Ovary (tissue), 10 donors: ENCODE measurements at places on chromosomes 3 and 15.

- no peak for DNase-seq
These were observed 19.8 kb upstream of the ACAD9 start for GRCh38 chr3:128859630-128860029.

DNA sequence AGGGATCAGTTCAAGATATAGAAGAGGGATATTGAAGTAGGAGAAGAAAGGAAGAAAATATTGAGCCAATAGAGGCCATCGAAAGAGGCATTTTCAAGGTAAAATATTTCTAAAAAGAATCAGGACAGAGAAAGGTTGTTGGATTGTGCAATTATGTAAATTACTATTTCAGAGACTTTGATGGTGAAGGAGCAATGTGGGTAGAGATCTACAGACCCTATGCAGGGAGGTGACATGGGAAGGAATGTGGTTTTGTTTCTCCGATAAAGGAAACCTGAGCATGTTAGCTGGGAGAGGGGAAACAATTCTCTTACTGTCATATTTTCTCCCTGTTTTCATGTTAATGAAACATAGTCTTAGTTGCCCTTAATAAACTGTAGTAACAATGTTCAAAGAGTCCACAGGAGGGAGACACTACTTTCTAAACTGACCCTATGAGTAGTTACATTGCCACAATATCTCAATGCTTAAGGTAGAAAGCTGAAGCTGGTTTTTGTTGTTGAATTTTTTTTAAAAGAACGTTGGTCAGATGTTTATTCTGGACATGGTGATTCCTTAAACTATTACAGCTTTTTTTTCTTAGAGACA is 133.3 kb downstream of the GRM7 start:
- DNase-seq: no peak

DNA sequence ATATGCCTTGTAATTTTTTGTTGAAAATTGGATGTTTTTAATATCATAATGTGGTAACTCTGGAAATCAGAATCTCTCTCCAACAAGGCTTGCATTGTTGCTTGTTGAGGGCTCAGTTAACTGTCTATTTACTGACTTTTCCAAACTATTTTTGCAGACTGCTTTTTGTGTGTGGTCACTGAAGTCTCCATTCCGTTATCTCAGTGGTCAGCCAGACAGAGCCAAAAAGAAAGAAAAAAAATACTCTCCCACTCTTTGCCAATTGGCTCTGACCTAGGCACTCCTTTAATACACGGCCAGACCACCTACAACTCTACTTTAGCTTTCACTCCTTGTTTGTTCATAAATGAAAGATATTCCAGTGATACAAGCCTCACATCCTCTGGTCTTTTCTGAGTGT is 52.5 kb downstream of the IFT80 start:
- DNase-seq: no peak

DNA sequence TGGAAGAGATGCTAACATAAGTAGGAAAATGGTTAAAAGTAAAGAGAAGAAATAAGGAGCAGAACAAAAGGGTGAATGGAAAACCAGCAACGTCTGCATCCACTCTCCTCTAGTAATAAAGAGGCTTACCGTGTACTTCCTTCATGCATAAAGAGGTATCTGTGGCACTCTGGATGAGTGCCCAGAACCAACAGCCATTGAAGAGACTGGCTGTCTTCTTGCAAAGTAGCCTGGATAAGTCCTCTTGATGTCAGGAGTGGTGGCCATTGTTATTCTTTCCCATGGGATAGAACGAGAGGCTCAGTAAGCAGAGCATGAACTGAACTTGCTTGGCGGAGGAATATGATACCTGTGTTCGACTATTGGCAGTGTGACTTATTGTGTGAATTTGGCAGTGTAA is 186.2 kb upstream of the RASGRP1 start:
- DNase-seq: no peak

- DNase-seq: no peak
These were observed 157.9 kb downstream of the CHL1 start for GRCh38 chr3:354432-354831.

DNA sequence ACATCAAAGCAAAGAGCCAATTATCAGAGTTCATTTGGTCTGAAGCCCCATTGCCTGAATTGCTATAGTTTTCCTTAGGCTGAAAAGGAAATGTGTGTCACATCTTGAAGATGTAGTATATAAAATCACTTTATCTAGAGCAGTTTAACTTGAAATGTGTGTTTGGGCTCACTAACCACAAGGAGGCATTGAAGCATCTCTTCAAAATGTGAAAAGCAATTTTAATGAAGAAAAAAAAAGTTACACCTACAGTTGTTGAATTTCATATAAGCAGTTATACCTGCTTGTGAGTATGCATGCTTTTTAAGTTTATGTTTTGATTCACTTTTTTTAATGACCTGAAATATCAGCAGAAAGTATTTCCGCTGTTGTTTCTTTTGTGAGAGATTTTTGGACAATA is 129.3 kb downstream of the IQCH start:
- no peak for DNase-seq

DNA sequence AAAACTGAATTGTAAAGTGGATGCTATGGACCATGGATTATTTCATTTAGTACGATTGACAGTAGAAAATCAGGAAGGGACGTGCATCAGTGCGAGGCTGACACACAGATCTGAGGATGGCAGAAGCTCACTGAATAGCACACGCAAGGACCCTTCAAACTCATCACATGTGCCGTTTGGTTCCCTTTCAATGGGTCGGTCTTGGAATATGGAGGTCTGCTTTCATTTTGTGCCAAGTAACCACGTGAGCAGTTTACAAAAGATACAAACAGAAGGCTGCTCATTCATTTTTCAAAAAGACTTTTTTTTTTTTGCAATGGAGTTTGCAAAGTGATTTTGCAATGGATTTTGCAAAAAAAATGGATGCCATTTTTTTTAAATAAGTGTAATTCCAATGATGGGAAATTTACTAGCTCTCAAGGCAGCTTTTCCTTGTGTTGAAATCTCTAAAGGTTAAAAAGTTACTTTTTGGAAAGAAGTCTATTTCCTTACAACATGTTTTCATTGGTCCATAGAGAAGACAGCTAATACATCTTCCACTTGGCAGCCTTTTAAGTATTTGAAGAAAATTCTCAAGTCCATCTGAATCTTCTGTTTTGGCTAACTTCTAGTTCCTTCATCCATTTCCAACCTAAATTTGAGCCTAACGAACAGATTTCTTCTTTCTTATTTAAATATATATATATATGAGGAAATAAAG is 392.3 kb upstream of the TPRG1 start:
- DNase-seq: no peak

GRCh38 chr3:135237371-135238143 is 442.5 kb downstream of the EPHB1 start:
- DNase-seq: no peak

GRCh38 chr15:83783227-83783626 is 129.3 kb downstream of the ADAMTSL3 start:
- DNase-seq: no peak

DNA sequence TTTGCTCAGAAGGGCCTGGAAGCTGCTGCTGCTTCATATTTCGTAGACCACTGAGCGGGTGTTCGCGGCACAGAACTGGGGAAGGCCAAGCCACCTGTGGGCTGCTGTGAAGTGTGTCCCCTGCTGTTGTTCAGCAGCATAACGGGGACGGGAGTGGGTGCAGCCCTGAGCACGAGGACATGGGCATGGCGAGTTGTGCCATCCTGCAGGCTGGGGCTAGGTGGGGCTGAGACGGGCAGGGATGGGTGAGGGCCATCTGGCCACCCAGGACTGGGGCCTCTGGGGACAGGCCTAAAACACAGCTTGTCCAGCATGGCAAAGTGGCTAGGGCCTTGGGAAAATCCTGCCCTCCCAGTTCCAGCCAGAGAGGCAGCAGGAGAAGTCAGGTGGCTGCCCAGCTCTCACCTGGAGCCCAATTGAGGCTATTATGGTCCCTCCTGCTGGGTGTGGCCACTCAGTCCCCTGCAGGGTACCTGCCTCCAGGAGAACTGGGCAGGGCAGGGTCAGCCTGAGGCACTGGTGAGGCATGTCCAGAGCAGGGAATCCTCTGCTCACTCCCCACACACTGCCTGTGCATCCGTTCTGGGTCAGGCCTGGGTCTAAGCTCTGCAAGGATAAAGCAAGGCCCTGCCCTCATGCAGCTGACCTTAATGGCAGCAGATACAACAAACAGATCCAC is 29.5 kb downstream of the CFAP100 start:
- DNase-seq: no peak

DNA sequence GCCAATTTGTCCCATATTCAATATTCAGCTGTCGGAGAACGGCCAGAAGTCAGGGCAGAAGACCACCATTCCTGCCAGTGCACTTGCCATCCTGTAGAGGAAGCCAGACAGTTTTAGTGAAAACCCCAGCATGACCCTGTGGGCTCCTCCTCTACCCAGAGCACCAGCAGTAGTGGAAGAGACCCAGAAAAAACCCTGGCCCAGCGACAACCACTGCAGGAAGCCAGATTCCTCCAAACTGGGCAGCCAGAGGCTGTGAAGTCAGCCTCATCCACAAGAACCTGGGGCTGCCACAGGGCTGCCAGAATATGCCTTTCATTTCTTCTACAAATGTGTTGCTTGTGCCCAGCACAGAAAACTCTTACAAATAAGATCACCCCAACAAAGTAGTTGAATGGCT is 67.3 kb downstream of the HMCES start:
- no peak for DNase-seq

DNA sequence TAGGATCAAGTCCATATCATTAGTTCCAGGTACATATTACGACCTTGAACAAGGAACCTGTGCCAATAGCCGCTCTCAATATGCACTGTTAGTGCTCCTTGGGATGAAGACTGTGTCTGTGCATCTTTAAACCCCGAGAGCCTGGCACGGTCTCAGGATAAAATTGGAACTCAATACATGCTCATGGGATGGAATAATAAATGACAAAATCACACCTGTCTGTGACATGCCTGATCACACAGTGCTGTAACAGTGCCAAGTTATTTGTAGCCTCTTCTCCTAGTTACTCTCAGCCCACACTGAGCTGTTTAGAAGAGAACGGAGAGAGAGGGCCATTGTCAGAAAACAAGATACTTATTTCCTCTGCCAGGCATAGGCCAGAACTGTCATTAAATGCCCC is 82.2 kb downstream of the SSR3 start:
- no peak for DNase-seq

- DNase-seq: no peak
These were observed 2.5 kb upstream of the CTNNB1 start for GRCh38 chr3:41196499-41197410.

- DNase-seq: no peak
These were observed 25.8 kb downstream of the VEPH1 start for GRCh38 chr3:157477441-157477840.

GRCh38 chr15:88881775-88882174 is 13.6 kb downstream of the HAPLN3 start:
- no peak for DNase-seq
